Right ventricle myocardium superior (tissue), 1 donor: ENCODE measurements at places on chromosomes 1 and 21. TPM values are rescaled to one million over a fixed set of nuclear protein-coding genes. Genes with fewer than 3 reads are reported as not detected.

ELAVL4 gene
- total RNA-seq = not detected

TACSTD2 gene
- total RNA-seq = not detected

CELA3B gene
- not detected for total RNA-seq

OPRD1 gene
- not detected for total RNA-seq

S100A7 gene
- total RNA-seq = not detected

FNDC10 gene
- total RNA-seq = 2.0 TPM

KRTAP10-7 gene
- not detected for total RNA-seq

NBPF8 gene
- total RNA-seq = 1.00 TPM

USP16 gene
- total RNA-seq = 29.1 TPM
